Activated CD4-positive, CD25-positive, alpha-beta regulatory T cell treated with anti-CD3 and anti-CD28 coated beads, Interleukin-2, amount 50 U/mL, for 72 hours (primary cell): ENCODE measurements at places on chromosomes 7 and 10.

DNA sequence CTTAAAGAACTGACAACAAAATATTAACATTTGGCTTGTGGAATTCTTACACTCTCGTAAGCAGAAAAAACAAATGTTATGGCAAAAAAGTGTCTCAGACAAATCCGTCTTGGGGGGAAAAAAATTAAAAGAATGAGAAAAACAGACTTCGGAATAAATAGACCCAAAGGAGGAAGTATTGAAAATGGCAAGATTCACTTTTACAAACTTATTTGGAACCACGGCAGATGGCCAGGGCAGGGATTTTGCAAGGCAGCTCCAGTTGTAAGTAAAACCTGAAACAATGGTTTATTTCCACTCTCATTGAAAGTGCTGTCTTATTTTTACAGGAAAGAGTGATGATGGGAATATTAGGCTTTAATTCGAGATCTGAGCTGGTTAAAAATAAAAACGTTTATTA is 1.5 kb upstream of the ZNF438 start:
- DNase-seq, result no peak

GRCh38 chr10:78533098-78533497 is 499.4 kb downstream of the RPS24 start:
- no peak for DNase-seq

GRCh38 chr7:121397361-121397760 is 1.3 kb upstream of the FAM3C start:
- DNase-seq, result no peak

DNA sequence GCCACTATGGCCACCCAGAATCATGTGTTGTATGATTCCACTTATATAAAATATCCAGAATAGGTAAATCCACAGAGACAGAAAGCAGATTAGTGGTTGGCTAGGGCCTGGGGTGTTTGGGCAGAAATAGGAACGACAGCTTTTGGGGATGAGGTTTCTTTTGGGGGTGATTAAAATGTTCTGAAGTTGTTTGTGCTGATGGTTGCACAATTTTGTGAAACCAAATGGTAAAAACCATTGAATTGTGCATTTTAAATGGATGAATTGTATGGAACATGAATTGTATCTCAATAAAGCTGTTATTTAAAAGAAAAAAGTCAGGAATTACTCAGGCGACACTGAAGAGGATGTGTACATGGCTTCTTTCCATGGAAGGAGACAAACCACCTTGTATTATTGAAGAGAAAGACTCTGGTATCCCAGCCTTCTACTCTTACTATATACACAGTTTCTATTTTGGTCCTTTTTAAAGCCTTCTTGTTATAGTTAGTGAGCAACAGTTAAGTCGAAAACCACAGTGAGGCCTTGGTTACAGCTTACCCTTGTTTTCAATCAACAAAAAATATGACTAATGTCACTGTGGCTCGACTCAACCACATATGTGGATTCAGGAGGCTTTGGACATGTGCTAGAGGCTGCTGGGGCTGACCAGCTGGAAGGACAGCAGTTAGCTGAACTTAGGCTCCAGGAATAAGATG is 57.1 kb upstream of the KMT2E start:
- no peak for DNase-seq

- no peak for DNase-seq
These were observed 82.6 kb downstream of the GNAI1 start for GRCh38 chr7:80216996-80217842.

GRCh38 chr7:110590415-110590814 is 500.5 kb upstream of the LRRN3 start:
- no peak for DNase-seq

- DNase-seq, result no peak
These were observed 839.2 kb upstream of the CELF2 start for GRCh38 chr10:10178476-10178875.

GRCh38 chr10:108323274-108323798 is 1158.8 kb upstream of the SORCS1 start:
- no peak for DNase-seq
